ENCODE measurements at places on chromosomes 1 and 21. TPM values are rescaled to one million over a fixed set of nuclear protein-coding genes. Genes with fewer than 3 reads are reported as not detected.

DNA sequence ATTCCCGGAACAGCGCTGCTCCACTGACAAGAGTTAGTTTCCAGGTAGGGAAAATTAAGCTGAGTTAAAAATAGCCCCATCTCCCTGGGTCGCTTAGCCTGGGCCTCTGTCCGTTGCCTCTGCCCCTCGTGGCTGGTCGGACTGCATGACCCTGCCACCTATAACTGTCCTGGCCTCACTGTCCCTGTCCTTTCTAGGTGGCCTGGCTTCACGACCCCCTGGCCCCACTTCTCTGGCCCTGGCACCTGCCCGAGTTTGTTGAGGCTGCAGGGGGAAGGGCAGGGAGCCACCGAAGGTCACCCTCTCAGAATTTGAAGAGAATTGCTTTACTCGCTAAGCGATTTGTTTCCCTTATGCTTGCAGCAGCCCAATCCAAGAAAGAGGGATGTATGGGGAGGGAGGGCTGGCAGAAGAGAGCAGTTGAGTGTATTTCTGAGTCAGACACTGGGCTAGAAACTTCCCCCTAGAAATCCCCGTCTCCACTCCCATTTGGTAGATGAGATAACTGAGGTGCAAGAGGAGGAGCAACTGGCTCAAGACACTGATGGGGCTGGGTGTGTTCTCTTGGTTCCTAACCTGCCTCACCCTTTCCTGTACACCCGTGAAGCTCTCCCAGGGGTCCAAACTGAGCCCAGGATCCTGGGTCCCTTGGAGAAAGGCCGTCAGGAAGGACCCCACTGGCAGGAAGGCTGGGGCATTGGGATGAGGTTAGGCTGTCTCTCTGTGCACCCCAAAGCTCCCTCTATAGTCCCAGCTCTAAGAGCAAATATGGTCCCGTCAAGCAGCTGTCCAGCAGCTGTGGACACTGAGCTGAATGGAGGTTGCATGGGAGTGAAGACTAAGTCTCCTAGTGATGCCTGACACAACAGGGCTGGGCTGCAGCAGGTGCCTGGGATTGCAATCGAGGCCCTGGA is 2.9 kb upstream of the EDN2 start:
- no peak for DNase-seq

The C1orf116 gene
- 0.08 TPM for total RNA-seq

DNA sequence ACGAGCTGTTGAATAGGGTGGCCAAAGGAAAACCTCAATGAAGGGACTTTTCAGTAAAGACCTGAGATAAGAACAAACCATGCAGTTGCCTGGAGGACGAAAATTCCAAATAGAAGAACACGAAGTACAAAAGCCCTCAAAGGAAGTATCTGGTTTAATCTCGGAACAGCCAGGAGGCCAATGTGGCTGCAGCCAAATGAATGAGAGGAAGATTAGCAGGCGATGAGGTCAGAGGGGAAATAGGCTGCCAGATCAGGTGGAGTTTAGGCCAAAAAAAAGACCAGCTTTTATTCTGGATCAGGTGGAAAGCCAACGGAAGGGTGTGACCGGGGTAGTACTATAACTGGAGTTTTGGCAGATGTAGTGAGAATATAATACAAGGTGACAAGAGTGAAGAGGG is 43.7 kb downstream of the SRSF11 start:
- no peak for DNase-seq

DNA sequence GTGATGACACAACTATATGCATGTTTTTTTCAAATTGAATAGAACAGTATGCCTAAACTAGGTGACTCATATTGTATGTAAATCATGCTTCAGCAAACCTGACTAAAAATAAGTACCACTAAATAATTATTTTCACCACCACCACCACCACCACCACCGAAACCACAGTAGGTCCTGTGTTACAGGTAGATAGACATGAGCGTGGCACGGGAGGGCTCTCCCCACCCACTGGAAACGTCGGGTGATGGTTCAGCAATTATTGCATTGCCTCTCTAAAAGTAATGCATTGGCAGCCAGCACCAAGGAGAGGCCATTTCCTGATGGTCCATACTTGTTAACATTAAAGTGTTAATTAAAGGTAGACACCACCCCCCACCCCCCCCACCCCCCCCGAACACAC is 297.0 kb upstream of the NCAM2 start:
- no peak for DNase-seq

The PTCH2 gene
- 1.3 TPM for total RNA-seq

Measured in T-cell (primary cell).